ENCODE measurements at places on chromosomes 1 and 21.

GRCh38 chr1:17973694-17974093 is 133.9 kb upstream of the IGSF21 start:
- no peak for DNase-seq

DNA sequence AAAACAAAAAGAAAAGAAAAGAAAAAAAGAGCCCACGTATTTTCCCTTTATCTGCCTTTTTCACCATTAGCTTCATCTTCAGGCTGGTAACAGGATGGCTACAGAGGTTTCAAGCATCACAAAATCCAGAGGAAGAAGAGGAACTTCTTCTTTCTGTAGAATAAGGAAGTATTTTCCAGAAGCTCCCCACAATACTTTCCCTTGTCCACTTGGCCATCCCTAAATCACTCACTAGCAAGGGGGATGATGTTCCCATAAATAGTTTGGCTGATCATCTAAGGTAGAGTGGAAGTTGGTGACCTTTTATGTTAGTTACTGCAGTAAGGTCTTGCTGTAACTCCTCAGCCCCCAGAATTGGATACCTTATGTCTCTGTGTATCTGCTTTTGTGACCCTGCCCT is 45.1 kb upstream of the RNF11 start:
- no peak for DNase-seq

- DNase-seq: no peak
Observed at GRCh38 chr1:244316407-244316806, 135.3 kb downstream of the ADSS2 start.

DNA sequence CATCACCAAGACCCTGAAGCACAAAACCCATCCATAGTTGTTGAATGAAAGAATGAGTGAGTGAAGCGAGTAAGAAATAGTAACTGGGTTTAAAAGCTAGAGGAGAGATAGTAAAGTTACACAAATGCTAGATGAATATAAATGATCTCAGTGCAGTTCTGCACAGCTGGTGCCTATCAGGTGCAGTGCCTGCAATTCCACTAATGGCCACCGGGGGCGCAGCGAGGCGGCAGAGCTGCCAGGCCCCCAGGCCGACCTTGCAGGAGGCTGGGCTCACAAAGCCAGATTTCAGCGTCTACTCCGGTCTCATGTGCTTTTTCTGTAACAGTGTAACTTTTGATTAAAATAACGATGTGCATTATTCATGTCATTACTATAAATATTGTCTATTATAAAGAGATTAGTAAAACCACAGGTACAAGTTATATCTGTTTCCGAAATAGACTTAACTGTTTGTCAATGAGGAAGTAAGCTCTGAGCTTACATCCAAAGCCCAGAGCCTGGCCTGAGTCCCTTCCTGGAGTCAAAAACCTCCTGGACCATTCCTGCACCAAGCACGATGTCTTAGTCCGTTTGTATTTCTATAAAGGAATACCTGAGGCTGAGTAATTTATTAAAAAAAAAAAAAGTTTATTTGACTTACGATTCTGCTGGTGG is 477.6 kb downstream of the NPHP4 start:
- DNase-seq: peak; percentile 9
